ENCODE measurements at places on chromosomes 4 and X. TPM values are rescaled to one million over a fixed set of nuclear protein-coding genes. Genes with fewer than 3 reads are reported as not detected.

GRCh38 chrX:68789966-68790365, 38.9 kb upstream of the EFNB1 start:
- DNase-seq = no peak

- DNase-seq = no peak
Measured at GRCh38 chrX:15680401-15680800, 15.8 kb upstream of the CLTRN start.

DNA sequence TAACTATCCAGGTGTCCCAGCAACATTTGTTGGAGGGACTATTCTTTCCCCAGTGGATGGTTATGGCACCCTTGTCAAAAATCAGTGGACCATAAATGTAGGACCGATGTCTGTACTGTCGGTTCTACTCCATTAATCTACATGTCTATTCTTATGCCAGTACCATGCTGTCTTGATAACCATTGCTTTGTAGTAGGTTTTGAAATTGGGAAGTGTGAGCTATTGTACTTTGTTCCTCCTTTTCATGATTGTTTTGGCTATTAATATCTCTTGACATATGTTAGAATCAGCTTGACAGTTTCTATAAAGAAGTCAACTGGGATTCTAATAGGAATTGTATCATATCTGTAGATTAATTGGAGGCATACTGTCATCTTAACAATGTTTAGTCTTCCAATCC, 112.7 kb downstream of the HNRNPD start:
- no peak for DNase-seq

DNA sequence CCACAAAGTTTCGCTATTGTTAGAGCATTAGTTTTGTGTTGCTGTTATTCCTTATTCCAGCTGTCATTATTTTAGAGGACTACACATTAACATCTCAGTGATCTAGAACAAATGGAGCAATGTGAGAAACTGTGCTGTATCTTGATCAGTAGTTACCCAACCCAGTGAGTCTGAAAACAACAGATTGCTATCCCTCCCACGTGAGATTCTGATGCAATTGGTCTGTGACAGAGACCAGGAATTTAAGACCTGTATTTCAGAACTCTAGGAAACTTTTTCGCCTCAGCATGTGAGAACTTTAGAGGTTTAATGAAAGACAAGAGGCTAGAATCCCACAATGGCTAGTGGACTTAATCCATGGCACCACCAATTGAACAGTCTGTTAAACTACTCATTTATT, 35.7 kb upstream of the CDS1 start:
- no peak for DNase-seq

GRCh38 chr4:26191353-26191752, 129.5 kb upstream of the RBPJ start:
- no peak for DNase-seq

- DNase-seq = no peak
Measured at GRCh38 chr4:121685257-121685656, 11.5 kb downstream of the ANXA5 start.

- DNase-seq = no peak
Measured at GRCh38 chr4:167966143-167966542, 126.2 kb upstream of the ANXA10 start.

DNA sequence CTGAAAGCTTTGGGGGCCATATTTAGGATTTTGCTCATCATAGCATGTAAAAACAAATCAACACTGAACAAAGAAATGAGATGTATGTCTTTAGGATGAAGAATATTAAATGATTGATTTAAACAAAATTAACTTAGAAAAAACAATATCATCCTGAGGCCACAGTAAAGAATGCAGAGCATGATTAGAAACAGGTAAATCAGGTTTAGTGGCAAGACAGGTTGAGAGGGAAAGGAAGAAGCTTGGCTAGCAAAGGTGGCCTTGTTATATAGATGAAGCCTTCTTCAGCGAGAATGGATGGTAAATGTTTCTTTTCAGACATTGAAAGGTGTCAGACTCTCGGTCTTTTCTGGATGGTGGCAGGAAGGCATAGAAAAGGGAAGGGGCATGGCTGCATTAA, 11.9 kb upstream of the MAGEB16 start:
- no peak for DNase-seq

PPP1R2C gene
- not detected for total RNA-seq

MAGEA11 gene
- total RNA-seq = not detected

FHDC1 gene
- total RNA-seq = 1.2 TPM

TMSB15C gene
- total RNA-seq = 4.3 TPM

TMEM144 gene
- total RNA-seq = 8.0 TPM

TEX11 gene
- total RNA-seq = not detected

SPANXN3 gene
- not detected for total RNA-seq

IRS4 gene
- not detected for total RNA-seq

Measured in posterior vena cava (tissue), 2 donors.